Foreskin fibroblast (primary cell): ENCODE measurements at places on chromosomes 1 and 21.
A peak's percentile ranks its signal among the peaks of the same experiment; 100 is the strongest.

DNA sequence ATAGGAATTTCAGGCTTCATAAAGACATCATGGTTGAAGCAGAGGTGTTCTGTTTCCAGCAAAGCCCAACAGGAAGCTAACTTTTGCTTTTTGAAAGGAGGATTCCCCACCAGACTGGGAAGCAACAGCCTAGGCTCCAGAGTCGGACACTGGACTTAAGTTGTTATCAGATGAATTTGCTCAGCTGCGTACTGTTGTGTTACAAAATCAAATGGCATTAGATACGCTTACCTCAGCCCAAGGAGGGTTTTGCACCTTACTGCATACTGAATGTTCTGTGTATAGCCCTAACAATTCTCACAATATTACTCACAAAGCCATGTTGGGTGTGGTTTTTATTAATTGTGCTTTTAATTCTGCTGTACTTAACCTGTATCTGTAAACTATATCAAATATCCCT lies 547 bp upstream of the CHIA start:
- DNase-seq = no peak

DNA sequence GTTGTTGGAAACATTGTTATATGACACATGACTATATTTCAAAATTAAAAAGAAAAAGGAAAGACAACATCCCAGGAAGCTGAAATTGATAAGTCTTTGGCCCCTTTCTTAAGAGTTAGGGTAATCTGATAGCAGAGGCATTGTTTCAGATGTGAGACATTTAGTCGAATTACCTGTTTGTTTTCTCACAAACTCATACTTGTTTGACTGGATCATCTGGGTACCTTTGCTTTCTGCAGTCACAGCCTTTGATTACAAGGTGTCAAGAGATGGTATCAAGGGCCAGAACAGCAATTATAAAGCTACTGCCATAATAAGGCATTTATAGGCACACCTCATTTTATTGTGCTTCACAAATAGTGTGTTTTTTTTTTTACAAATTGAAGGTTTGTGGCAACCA lies 136.3 kb downstream of the DUSP10 start:
- DNase-seq = no peak

DNA sequence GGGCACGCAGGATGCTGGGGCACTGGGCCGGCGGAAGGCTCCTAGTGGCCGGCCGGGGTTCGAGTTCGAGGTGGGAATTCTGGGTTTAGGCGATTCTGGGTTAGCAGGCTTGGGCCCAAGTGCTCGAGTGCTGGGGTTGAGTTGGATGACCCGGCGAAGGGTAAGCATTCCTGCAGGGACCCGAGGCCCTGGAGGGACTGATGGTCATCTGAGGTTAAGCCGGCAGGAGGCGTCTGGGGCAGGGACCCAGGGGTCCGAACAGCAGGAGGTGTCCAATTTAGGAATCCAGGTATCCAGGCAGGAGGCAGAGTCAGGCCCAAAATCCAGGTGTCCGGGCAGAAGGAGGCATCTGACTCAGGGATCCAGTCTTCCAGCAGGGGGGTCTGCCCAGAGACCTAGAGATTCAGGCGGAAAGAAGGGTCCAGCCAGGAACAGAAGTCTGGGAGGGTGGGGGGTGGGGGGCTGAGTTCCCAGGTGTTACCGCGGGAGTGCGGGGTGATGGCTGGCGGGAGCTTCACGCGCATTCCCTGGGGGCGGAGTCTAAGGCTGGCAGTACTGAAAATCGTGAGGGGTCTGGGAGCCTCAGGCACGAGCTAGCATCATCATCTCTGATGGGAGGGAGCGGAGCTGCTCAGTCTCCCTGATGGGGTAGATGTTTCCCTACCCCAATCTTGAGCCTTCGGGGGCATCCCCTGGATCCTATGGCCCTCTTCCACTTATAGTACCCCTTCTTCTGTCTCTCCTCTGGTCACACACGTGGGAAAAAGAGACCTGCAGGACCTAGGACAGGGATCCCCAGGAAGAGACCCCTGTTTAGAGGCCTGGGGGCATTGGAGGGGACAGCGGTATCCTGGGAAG lies 585 bp downstream of the GPR3 start:
- DNase-seq = peak; percentile 35

DNA sequence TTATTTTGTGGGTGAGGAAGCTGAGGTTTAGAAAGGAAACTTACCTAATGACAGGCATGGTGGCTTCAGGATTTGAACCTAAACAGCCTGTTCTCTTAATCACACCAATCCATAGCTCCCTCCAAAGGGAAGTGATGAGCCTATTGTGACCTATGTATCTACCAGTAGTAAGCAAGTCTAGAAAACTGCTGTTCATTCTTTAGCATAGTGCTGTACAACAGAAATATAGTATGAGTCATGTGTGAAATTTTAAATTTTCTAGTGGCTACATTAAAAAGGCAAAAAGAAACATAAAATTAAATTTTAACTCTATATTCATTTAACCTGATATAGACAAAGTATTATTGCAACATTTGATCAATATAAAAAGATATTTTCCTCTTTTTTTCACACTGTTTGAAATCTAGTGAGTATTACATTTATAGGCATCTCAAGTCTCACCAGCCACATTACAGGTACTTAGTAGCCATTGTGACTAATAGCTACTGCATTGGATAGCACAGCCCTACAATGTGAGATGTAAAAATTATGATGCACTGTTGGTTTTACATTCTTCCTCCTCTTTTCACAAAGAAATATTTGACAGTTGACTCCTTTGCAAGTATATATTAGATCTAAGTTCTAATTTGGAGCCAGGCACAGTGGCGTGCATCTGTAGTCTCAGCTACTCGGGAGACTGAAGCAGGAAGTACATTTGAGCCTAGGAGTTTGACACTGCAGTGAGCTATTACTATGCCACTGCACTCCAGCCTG lies 16.6 kb downstream of the IPO9 start:
- peak; percentile 54 for DNase-seq

DNA sequence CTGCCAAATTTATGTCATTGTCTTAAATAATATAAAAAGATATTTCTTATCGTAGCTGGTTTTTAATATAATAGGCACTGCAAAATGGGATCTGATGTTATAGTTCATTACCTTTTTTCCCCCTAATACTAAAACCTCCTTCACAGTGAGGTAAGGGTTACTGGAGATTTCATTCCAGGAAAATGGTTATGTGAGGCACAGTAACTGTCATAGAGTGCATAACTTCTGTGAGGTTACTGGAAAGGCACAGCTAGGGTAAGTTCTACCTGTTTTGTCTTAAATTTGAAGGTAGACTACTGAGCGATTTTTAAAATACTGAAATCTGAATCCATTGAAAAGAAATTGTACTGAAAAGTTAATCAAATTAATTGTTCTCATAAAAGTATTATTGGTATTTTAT lies 13.0 kb downstream of the ADGRL2 start:
- no peak for DNase-seq

DNA sequence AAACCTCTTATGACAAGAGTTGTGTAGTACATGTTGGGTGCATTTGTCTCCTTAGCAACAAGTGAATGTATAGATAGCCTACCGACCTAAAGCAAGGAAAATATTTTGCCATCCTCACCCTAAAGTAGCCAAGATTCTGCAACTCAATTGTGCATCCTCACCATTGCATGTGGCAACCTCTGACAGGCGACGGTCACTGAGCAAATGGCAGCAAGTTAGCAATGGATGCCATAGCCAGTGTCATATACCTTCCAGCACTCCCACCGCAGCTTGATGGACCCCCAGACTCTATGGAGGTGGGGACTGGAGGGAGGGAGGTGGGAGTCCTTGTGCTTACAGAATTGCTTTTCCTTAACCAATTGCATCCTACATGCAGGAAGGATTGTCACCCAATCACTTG lies 17.0 kb downstream of the PROX1 start:
- DNase-seq = no peak

DNA sequence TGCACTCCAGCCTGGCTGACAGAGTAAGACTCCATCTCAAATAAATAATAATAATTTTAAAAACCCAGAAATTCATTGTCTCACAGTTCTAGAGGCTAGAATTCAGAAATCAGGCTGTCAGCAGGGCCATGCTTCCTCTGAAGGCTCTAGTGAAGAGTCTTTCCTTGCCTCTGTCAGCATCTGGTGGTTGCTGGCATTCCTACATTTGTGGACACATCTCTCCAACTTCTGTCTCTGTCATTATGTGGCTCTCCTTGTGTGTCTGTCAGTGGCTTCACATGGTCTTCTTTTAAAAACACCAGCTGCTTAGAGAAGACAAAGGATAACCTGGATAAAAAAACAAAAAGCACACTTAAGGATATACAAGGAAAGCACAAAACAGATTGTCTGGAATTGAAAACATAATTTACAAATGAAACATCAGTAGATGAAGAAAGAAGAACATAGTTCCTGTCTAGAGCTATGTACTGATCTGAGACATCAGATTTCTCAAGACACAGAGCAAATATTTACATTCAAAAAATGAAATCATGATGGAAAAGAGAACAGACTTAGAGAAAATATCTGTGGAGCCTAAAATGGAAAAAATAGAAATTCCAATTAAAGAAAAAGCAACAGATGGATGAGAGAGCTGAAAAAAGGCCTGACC lies 32.7 kb upstream of the ASB17 start:
- DNase-seq = no peak

GRCh38 chr1:115429241-115429640 lies 91.2 kb upstream of the NGF start:
- DNase-seq = peak; percentile 59

DNA sequence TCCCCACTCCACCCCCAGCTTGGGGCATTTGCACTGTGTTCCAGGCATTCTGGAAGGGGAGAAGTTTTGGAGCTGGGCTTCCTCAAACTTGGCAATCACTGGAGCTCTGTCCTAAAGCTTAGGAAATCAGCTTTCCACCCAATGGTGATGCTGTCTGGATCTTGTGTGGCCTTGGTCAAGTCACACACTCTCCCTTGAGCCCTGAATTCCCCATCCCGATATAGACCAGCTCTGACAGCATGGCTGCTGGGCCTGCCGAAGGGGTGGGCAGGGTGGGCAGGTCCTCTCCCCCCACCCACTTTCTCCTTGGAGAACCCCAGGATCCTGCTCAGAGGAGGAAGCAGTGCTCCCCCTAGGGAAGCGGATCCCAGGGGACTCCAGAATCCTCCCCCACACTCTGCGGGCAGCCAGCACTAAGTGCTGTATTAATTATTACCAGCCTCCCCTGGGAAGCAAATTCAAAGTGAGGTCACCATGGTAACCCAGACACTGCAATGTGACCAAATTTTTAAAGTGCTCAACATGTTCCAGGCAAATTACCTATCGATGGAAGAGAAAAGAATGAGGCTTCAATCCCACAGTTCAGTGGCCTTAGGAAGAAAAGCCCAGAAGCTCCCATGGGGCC lies 21.3 kb upstream of the LDLRAP1 start:
- DNase-seq = no peak

DNA sequence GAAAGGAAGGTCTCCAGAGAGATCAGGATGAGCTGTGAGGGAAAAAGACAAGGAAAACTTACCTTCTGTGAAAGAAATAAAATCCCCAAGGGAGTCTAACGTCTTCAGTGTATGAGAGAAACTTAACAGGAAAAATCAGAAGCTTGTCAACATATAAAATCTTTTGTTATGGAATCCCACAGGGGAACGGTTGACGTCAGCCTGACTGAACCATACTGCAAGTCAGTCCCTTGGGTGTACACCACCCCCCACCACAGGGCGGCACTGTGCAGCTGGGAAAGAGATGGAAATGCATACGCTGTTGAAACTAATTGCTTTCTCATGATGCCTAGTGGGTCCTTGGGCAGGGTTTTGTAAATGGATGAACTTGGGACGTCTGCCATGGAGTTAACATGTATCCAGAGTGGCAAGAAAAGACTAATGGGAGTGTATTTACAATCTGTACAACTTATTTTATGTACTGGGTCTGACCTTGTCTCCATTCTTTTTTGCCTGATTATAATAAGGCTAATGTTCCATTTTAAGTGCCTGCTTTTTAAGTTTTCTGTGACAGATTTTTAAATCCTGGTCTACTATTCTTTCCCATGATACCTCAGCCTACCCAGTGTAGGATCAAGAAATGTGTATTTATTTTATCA lies 22.7 kb downstream of the UTP25 start:
- DNase-seq = peak; percentile 67

DNA sequence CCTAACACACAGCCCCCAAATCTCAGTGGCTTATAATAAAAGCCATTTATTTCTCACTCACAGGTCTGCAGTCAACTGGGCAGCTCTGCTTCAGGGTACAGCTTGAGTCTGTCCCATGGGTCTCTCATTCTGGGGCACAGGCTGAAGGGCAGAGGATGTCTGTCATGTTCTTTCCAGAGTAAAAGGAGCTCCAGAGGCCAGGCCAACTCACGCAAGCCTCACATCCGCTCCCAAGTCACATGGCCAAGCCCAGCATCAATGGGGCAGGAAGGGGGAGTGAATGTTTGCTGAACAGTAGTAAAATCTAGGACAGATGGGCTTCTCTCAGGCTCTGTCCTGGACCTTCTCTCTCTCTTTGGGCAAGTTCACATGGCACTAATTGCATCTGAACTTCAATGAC lies 7.1 kb upstream of the SSBP3 start:
- peak; percentile 90 for DNase-seq

- no peak for DNase-seq
These were observed 34.8 kb downstream of the HSPG2 start for GRCh38 chr1:21902026-21903012.

GRCh38 chr1:9182784-9183257 lies 51.8 kb upstream of the H6PD start:
- DNase-seq = no peak

GRCh38 chr1:163421701-163422100 lies 99.9 kb downstream of the NUF2 start:
- no peak for DNase-seq
